ENCODE measurements at places on chromosomes 3 and 15.

DNA sequence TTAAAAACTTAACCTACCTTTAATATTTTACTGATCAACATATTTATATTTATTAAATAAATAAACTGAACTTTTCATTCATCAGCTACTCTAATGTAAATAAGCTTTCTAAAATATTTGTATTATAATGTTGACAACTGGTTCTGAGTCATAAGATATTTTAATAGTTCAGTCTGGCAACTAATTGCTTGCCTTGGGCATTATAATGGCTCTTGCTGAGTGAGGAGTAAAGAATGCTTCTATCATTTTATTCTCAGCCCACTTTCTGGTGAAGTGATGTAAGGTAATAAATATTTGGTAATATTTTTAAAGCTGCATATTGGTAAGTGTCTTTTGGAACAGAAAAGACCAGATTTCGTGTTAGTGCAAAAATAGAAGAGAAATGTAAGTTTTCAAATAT lies 81.5 kb downstream of the DIPK2A start:
- DNase-seq, result no peak

DNA sequence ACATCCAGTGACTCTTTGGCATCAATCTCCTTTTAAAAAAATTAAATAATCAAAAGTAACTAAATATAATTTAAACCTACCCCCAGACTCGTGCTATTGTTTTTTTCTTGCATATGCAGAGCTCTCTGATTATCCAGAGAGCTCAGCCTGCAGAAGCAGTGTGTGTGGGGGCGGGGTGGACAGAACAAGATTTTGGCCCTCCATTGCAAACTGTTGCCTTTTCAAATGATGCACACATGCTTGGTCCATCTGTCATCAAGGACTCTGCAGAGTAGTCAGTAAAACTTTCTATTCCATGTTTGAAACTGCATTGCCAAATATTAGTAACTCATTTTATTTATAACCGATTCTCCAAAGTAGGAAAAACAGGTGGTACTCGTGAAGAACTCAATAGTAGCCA lies 28.6 kb upstream of the STXBP5L start:
- no peak for DNase-seq

DNA sequence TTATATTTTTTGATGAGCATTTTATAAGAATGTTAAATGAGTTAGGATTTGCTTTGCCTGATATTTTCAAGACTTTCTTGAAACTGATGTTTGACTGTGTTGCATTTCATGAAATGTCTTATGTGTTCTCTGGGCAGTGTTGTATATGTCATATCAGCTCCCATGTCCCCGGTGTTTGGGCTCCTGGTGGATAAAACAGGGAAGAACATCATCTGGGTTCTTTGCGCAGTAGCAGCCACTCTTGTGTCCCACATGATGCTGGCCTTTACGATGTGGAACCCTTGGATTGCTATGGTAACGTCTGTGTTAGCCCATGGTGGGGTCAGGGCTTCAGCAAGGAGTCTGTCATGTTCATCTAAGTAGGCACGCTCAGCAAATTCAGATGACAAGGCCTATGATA lies 20.0 kb downstream of the MFSD1 start:
- no peak for DNase-seq

- no peak for DNase-seq
Measured at GRCh38 chr15:48515500-48515899, 130.0 kb downstream of the FBN1 start.

- DNase-seq, result no peak
Measured at GRCh38 chr3:72496051-72496670, 352.1 kb downstream of the SHQ1 start.

DNA sequence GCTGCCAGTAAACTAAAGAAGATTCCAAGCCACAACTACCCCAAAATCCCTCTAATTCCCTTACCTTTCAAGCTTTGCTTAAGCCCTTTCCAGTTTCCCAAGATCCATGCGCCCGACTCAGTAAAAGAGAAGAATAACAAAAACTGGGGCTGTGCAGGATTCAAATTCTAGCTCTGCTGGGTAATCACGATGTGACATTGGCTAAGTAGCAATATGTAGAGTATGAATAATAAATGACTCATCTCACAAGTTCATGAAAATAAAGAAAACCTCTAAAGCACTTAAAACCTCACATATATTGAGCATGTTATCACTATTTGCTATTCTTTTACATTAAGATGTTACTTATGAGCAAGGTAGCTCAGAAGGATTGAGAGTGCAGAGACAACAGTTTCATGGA lies 522.2 kb upstream of the ZNF717 start:
- no peak for DNase-seq

GRCh38 chr15:52251144-52251860 lies 44.3 kb downstream of the MYO5C start:
- DNase-seq, result no peak

- no peak for DNase-seq
Measured at GRCh38 chr3:42371776-42372175, 38.6 kb downstream of the LYZL4 start.

- DNase-seq, result no peak
Measured at GRCh38 chr3:52774901-52775864, 2.2 kb upstream of the ITIH1 start.

- DNase-seq, result no peak
Measured at GRCh38 chr3:77726517-77726916, 686.6 kb downstream of the ROBO2 start.

- DNase-seq, result peak; percentile 53
Measured at GRCh38 chr3:4271834-4272233, 31.3 kb upstream of the SETMAR start.

DNA sequence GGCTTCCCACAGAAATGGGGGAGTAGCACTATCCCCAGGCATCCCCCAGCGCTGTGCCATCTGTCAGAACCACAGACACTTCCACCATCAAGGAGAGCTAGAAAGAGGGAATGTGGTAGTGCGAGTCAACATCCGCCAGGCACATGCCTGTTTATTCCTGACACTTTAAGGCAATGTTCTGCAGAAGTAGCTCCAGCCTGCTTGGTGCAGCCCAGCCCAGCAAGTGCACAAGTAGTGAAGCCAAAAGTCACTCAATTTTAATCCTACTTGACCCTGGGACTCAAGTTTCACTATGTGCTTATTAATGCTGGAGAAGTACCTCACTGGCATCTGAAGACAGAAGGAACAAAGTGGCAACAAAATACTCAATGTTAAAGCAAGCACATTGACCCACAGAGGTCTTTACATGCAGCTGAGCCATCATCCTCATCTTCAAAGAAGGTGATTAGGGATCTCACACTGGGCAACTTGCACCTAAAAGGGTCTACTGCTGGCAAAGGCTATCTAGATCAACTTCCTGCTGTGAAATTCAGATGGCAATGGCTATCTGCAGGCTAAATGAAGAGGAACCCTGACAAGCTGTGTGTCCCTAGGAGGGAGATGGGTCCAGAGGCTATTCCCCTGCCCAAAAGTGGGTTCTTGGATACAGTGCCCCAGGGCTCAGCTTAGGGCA lies 61.4 kb upstream of the CLDN18 start:
- no peak for DNase-seq

- no peak for DNase-seq
Measured at GRCh38 chr3:168497741-168498140, 402.0 kb upstream of the GOLIM4 start.

DNA sequence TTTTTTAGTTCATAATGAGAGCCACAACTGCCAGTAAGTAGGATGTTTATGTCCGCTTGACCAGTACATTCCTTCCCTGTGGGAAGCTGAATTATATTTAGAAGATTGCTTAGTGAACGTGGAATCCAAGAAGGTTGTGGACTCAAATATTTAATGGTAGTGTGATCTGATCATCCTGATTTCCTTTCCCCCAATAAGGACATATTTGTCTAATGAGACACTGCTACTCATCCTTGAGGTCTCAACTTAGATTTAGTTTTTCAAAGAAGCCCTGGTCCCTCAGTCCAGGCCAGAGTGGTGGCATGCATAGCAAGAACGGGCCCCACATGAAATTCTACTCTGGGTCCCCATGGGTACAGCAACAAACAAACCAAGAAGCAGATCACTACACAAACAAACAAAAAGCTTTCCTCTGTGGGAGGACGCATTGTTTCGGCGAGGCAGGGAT lies 60.8 kb downstream of the USP13 start:
- DNase-seq, result no peak

GRCh38 chr15:29451201-29451781 lies 181.7 kb upstream of the NSMCE3 start:
- peak; percentile 7 for DNase-seq

DNA sequence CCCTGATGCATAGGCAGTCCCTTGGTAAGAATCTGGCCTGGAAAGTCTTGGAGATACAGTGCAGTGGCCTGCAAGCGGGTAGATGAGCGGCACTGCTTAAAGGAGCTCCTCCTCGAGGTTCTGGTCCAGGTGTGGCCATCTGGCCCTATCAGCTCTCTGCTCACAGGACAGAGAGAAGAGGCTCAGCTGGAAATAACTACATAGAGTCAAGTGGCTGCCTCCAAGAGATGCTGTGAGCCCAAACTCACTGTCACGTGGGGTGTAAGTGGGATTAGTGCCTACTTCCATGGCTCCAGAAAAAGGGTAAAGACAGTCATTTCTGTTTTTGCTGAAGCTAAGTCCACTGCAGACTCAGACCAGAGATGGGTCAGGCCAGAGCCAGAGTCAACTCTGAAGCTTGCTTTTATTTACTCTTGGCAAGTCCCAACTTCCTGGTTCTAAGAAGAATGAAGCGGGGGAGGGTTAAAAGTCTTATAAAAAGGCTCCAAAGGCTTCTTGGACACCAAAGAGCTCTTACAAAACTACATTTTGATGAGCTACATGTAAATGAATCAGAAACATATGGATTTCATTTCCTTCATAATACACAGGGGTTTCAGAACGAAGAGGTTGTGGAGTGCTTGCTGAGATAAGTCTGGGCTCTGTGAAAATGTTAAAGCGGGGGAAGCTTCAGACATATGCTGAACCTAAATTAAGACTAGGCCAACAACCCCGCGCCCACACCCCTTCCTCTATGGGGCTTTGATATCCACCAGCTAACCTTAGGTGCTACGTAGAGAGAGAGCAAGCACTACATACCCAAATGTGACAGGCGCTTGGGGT lies 77.1 kb downstream of the PDZRN3 start:
- DNase-seq, result no peak

GRCh38 chr15:86802244-86802643 lies 722.6 kb downstream of the AGBL1 start:
- DNase-seq, result no peak

DNA sequence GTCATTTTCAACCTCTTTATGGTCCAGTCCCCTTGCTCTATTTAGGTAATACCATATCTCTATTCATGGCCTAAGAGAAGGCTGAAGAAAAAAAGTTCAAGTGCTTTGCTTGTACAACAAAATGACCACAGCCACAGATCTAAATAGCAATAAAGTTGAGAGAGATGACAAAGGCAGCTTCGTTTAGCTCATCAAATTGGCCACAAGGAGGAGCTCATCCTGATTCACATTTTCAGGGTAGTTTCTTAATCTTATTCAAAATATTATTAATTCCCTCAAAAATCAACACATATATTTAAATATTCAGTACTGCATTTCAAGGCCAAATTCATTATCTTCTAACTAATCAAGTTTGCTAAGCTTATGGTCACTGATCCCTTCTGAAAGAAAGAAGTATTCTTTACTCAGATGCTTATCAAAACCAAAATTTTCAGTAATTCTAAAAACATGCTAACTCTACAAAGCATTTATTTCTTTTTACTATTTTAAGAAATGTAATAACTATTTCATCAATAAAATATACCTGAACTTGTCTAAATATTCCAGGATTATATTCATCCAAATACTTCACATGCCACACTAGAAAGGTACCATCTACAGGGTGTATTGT lies 85.5 kb downstream of the DMXL2 start:
- peak; percentile 18 for DNase-seq

- DNase-seq, result no peak
Measured at GRCh38 chr3:126202276-126202675, 21.9 kb upstream of the ALDH1L1 start.

GRCh38 chr3:17938313-17938712 lies 195.9 kb upstream of the TBC1D5 start:
- DNase-seq, result no peak

DNA sequence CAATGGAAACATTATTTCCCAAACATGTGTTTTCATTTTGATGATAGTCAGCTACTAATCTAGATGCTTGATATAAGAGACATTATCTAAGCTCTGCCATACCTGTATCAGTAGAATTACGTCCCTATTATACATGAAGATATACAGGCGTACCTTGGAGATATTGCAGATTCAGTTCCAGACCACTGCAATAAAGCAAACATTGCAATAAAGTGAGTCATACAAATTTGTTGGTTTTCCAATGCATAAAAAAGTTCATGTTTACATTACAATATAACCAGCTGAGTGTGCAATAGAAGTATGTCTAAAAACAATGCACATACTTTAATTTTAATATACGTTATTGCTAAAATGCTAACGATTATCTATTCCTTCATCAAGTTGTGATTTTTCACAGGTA lies 236.0 kb upstream of the ZNF717 start:
- no peak for DNase-seq

GRCh38 chr15:79617071-79617470 lies 184.9 kb downstream of the MINAR1 start:
- DNase-seq, result no peak

- no peak for DNase-seq
Measured at GRCh38 chr15:48040166-48040817, 80.5 kb upstream of the SLC24A5 start.

DNA sequence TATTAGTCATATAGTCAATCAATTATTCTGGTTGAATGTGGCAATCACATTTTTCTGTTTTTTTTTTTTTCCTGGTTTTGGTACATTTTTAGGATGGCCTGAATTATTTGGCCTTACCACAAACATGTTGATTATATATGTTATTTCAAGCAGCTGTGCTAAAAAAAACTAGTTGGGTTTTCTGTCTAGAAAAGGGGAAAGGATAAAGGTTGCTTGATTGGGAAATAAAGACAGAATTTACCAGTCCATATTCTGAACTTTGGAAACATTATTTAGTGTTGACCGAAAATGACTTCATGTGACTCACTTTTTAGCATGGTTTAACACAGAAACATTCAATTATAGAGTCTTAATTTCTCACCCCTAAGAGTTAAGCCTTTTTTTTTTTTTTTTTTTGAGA lies 8.1 kb downstream of the MORF4L1 start:
- DNase-seq, result no peak
